Inflammatory macrophage treated with lipopolysaccharide for 1 hour (primary cell): ENCODE measurements at places on chromosomes 4 and X.

DNA sequence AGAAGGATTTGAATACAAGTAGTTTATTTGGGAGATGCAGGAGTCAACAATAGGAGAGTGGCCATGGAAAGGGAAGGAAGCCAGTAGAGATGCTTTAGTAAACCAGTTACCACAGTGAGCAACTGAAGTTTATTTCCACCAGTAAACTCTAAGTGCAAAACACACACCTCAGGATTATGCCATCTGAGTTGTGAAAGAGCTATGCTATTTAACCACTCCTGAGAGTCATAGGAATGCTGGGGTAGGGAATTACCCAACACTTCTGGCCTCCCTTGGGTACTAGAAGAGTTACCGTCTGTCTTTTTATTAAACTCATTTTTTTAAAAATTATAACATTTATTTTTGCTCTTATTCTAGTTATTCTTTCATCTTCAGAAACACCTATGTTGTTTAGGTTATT lies 834.6 kb upstream of the AMOT start:
- no peak for DNase-seq

GRCh38 chr4:152500800-152501434 lies 35.0 kb downstream of the FBXW7 start:
- DNase-seq: peak; percentile 68

DNA sequence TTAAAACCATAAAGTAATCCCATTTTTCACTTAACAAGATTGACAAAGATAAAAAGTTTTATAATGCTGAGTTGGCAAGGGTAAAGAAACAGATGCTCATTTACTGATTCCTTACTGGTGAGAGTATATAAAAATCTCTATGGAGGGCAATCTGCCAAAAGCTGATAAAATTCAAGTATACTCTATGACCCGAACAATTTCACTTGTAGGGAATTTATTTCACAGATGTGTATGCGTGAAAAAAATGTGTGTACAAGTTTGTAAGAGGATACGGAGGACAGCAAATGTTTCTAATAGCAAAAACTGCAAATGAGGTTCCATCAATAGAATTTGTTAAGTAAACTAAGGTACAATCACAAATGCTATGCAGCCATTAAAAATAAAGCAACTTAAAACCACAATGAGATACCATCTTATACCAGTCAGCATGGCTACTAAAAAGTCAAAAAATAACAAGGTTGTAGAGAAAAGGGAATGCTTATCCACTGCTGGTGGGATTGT lies 23.4 kb downstream of the DHX15 start:
- no peak for DNase-seq

DNA sequence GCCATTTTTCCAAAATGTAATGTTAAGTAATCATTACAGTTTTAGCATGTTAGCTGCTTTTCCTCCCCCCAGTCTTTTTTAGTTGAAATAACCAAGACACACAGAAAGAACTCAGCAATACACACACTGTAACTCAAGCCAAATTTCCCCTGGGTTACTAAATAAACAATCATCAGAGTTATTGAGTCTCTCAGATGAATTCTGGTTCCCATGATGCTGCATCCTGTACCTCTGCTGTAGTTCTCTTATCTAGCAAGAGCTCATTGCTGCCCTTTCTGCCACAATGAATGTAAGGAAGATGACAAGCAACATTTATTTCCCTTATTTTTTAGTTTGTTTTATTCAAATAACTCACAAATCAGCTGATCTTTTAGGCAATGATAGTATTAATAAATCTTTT lies 185.1 kb downstream of the ARHGAP6 start:
- no peak for DNase-seq

DNA sequence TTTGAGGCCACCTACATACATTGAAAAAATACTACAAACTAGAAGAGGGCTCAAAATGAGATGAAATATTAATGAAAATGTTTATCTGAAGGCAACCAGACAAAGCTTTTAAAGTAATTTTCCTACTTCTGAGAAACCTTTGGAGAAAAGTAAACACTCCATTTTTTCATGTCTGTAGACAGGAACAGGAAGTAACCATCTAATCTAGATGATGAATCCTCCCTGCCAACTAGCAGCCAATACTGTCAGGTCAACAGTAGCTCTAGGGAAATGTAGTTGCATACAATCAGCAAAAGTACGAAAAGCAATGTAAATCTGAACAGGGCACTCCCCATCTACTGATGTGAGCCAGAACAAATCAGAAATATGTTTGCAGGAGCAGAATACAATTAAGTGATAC lies 49.0 kb downstream of the AMMECR1 start:
- no peak for DNase-seq

- DNase-seq: no peak
Measured at GRCh38 chrX:150506020-150506419, 62.4 kb upstream of the MTM1 start.

GRCh38 chr4:67861513-67861912 lies 22.3 kb downstream of the TMPRSS11D start:
- no peak for DNase-seq

DNA sequence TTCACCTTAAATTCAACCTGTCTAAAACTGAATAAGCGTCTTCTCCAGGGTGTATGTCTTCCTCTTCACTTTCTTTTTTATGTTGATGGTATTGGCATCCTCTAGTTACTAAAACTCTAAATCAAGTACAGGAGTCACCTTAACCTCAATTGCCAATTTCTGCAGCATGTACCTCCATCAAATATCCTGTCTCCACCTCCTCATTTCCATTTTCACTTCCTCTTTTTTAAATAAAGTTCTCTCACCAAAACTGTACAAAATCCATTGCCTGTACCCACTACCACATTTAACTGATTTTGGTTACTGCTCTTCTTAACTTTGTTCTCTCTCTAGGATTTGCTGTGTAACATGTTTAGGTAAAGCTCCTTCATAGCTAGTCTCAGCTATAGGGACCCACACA lies 9.2 kb upstream of the NPFFR2 start:
- DNase-seq: no peak

GRCh38 chrX:75522565-75523431 lies at the start of gene ZDHHC15:
ZDHHC15 (minus strand) TSS chrX:75523037; CDS start chrX:75523024, 13 bp downstream.
- no peak for DNase-seq

DNA sequence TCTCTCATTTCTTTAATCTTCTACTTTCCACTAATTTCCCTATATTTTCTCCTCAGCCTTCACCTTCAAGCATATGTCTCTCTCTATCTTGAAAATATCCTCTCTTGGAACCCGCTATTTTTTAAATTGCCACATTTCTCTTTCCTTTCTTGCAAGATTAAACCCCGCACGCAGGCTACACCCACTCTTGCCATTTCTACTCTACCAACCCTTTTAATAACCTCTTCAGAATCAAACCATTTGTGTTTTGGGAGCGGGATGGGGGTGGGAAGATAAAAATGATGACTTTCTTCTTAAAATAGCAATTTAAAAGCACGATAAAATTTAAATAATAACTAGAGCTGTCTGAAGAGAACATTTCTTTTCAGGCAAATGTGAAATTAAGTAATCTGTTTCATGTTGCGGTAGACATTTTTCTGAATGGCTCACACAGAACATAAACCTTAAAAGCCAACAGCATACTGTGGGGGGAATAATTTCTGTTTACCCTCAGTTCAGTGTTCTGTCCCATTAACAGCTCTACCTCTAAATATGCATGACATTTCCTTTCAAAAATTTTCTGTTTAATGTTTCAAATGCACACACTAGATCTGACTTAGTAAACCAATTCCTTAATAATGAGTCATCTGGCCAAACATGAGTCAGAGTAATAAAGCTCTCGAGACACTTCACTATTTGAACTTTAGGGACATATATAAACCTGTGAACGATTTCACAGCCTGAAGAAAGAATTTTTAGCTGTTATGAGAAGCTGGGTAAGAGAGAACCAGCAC lies 20.5 kb downstream of the ARSJ start:
- DNase-seq: no peak

GRCh38 chr4:47474799-47475198 lies 10.3 kb upstream of the ATP10D start:
- DNase-seq: no peak

- DNase-seq: no peak
Measured at GRCh38 chrX:120235284-120235683, 15.3 kb upstream of the ZBTB33 start.

DNA sequence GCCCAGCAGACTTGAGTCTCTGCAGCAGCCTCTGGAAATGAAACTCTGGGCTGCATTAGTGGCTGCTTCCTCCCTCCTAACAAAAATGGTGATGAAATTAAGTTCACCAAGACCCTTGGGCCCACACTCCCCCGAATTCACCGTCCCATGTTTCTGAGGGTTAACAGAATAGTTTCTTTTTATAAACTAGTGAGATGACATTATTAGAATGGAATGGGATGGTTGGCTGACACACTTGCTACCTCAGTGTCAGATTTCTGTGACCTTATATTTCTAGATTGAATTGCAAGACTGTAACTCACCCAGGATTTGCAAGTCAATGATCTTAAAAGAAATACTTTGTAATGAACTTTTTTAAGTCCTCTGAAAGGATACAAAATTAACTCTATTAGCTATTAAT lies 127.1 kb downstream of the SHROOM3 start:
- no peak for DNase-seq

DNA sequence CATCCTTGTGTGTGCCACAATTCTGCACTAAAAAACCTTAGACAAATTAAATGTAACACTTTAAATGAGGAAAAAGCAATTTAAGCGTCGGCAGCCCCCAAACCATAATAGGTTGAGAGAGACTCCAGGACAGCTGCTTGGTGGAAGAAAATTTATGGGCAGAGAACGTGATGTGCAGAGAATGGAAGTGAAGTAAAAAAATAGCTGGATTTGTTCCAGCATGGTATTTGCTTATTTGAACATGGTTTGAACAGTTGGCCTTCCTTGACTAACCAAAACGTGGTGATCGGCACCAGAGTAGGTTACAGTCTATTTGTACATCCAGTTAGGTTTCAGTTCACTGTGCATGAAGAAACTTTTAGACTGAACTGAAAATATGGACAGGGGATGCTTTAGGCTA lies 343.0 kb upstream of the CPEB2 start:
- no peak for DNase-seq

GRCh38 chrX:13271511-13271910 lies 48.3 kb downstream of the ATXN3L start:
- DNase-seq: peak; percentile 63

GRCh38 chr4:6452897-6453687 lies 19.3 kb downstream of the PPP2R2C start:
- DNase-seq: no peak

DNA sequence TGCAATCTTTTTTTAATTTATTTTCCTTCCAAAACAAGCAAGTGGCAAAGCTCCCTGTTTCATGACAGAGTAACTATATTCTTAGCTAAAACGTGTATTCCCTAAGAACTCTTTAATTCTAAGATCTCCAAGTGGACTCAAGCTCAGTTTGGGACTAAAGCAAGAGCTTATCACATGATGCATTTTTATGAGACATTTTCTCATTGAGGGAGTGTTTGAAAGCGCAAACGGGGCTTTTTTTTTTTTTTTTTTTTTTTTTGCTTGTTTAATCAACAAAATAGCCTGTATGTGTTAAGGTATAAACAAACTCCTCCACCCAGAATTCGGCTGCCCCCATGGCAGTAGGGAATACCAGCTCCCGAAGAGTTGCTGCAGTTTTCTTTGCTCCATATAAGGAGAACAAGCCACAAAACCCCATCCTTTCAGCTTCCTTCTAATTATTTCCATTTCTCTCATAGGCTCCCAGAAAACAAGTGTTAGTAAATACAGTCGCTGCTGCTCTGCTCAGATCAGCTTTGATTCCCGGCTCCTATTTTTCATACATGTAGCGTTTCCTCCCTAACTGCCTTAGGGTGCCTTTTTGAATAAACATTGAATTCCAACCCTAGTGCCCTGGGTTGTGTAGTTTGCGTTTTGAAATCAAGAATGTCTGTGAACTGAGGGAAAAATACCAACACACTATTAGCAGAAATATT lies 669 bp upstream of the PPARGC1A start:
- DNase-seq: no peak

DNA sequence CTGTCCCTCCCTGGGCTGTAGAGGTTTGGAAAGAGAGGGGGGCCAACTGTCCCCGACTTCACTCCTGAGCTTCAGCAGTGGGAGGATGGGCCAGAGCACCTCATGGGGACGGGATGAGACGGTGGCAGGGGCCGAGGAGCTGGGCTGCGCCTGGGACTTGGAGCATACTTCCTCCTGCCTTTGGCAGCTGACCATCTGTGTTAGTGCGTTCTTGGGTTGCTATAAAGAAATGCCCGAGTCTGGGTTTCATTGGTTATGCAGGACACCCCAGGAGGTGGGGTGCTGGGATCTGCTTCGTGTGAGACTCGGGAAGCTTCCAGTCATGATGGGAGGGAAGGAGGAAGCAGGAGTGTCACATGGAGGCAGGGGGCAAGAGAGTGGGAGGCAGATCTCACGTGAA lies 7.4 kb downstream of the PSAPL1 start:
- no peak for DNase-seq

- DNase-seq: no peak
Measured at GRCh38 chr4:20323991-20324390, 72.3 kb downstream of the SLIT2 start.

DNA sequence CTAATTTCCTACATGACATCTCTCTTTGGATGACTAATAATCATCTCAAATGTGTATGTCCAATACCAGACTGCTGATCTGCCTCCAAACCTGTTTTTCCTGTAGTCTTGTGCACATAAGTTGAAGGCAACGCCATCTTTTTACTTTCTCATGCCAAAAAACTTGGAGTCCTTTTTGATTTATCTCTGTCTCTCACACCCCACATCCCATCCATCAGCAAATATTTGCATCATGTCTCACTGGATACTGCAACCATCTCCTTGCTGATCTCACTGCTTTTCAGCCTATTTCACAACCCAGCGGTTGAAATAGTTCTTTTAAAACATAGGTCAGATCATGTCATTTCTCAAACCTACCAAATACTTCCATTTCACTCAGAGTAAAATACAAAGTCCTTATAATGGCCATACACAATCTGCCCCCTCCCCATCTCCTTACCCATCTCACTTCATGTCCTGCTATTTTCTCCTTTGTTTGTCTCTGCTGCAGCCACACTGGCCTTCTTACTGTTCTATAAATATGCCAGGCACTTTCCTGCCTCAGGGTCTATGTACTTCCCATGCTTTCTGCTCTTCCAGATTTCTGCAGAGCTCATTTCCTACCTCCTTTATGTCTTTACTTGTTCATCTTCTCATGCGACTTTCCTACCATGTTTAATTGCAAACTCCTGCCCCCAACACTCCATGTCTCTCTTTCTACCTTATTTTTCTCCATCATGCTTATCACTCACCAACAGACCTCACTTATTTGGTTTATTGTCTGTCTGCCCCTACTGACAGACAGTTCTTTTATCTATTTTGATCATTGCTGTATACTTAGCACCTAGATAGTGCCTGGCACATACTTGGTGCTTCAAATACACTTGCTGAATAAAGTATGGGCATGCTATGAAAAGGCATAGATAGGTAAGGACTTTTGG lies 98.8 kb downstream of the ANXA3 start:
- peak; percentile 79 for DNase-seq
